Activated T-cell treated with anti-CD3 and anti-CD28 coated beads, Interleukin-2, amount 50 U/mL, for 24 hours (primary cell): ENCODE measurements at places on chromosomes 6 and 20.

DNA sequence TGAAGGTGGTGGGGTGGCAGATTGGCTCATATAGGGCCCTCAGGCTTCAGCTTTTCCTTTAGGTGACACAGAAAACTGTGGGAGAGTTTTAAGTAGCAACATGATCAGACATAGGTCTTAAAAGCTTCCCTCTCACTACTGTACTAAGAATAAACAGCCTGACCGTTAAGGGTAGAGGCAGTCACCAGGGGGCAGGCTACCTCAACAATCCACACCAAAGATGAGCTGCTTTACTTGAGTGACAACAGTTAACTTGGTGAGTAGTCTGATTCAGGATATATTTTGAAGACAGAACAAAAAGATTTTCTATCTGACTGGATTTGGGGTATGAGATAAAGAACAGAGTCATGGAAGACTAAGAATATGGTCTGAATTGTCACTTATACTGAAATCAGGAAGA is 193.1 kb upstream of the SHLD1 start:
- peak; percentile 58 for DNase-seq

DNA sequence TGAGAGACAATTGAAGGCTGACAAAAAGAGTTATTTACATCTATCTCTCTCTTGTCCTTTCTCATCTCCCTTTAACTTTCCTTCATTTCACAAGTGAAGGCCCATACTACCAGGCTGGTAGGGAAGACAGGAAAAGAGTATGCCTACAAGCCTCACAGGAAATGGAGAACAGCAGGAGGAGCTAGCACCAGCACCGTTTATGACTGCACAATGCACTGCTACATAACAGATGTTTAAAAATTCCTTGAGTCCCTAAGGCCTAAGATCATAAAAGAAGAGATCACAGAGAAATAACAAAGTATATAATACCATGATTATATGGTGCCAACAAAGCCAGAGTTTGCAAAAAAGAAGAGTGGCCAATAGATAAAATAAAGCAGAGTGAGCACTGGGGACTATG is 194.8 kb downstream of the UNC5CL start:
- DNase-seq, result no peak

GRCh38 chr6:112501705-112502104 is 154.6 kb downstream of the RFPL4B start:
- DNase-seq, result no peak

- DNase-seq, result no peak
Measured at GRCh38 chr20:57525328-57526086, 567 bp upstream of the CTCFL start.

- DNase-seq, result no peak
Measured at GRCh38 chr20:4134861-4135379, 119.6 kb upstream of the RNF24 start.

DNA sequence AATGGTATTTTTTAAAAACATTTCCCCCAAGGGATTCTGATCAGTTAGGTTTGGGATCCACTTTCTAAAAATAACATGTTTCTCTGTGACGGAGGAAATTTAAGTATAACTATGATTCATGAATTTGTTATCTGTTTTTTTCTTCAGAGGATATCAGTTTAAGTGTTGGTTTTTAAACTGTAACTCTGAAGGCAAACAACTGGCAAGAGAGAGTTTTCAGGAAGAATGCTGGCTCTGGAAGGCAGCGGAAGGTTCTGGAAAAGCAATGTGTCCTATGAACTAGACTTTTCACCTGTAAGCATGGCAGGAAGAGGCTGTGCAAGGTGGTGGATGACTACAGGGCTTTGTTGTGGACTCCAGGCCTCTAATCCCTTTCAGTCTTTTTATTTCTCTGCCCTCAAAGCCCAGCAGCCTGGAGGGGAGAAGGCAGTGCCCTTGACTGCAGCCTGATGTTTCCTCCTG is 153.1 kb downstream of the GMPR start:
- DNase-seq, result no peak

- no peak for DNase-seq
Measured at GRCh38 chr20:36272547-36273220, 33.5 kb upstream of the DLGAP4 start.

GRCh38 chr6:132490478-132491204 is 22.3 kb downstream of the STX7 start:
- no peak for DNase-seq

- DNase-seq, result peak; percentile 39
Measured at GRCh38 chr6:21914121-21914973, 320.8 kb downstream of the SOX4 start.

GRCh38 chr20:24357177-24357576 is 112.3 kb upstream of the SYNDIG1 start:
- no peak for DNase-seq

GRCh38 chr6:163814494-163815364 is 400.2 kb downstream of the QKI start:
- no peak for DNase-seq

DNA sequence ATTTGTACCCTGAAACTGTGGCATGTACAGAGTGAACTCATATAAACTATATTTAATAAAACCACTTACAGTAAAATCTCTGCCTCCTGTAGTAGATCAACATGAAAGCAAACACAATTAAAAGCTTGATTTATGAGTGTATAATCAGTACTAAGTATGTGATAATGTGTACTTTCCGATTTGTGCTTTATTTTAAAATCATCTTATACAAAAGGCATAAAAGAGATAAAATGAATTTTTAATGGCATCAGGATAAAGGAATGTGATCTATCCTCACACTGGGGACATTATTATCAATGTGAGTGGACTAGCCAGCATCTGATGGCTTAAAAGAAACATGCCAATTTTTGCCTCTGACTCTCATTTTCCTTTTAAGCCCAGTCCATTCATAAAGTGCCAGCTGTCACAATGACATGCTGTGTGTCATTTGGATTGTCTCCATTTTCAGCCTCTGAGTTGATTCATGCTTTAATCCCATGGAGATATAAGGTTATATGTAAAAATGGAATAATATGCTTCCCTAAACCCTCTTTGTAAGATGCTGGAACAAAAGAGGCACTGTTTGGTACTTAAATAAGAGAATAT is 831.6 kb upstream of the EYS start:
- no peak for DNase-seq

GRCh38 chr20:24241466-24241865 is 228.0 kb upstream of the SYNDIG1 start:
- DNase-seq, result no peak

GRCh38 chr6:105981002-105981887 is 104.9 kb upstream of the PRDM1 start:
- DNase-seq, result peak; percentile 62

GRCh38 chr20:49983123-49983847 is 505 bp downstream of the SNAI1 start:
- no peak for DNase-seq

- no peak for DNase-seq
Measured at GRCh38 chr20:59988141-59988540, 29.9 kb downstream of the CDH26 start.

- DNase-seq, result no peak
Measured at GRCh38 chr6:46894433-46894832, 27.3 kb downstream of the ADGRF5 start.

- no peak for DNase-seq
Measured at GRCh38 chr6:15905488-15906419, 223.1 kb upstream of the MYLIP start.

GRCh38 chr20:17654649-17655285 is 27.3 kb downstream of the RRBP1 start:
- no peak for DNase-seq

DNA sequence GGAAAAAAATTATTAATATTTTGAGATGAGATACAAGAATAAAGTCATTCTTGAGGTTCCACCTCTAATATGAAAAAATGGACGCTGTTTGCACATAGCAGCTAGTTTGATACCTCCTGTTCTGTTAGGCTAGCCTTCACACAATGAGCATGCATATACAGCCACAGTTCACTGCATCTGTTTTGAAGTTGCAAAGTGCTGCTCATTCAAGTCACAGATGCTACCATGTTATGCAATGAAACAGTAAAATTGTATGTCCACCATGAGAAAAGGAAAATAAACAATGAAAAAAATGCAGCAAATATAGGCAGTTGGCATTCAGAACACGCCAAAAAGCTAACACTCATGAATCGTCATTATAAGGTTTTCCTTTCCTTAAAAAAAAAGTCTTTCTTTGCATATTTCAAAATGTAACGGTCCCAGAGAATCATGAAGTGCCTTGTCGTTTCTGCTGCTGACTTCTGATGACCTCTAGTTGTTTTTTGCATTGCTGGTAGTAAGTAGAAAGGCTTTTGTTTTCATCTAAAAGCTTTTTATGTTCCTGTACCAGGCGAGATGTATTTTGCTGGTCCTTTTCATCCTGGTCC is 70.7 kb downstream of the MAP3K7 start:
- DNase-seq, result no peak

GRCh38 chr6:166351715-166352285 is 9.5 kb upstream of the SFT2D1 start:
- no peak for DNase-seq

DNA sequence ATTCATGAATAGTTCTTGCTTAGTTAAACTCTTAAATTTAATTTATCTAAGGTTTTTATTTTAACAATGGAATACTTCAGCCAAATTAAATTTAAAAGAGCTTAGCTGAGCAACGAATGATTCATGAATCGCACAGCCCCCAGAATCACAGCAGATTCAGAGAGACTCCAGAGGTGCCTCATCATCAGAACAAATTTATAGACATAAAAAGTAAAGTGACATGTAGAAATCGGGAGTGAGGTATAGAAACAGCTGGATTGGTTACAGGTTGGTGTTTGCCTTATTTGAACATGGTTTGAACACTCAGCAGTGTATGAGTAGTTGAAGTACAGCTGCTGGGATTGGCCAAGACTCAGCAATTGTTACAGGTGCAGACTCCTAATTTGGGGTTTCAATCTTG is 132.7 kb upstream of the MAP3K4 start:
- DNase-seq, result no peak
